ENCODE measurements at places on chromosomes 3 and 15.

DNA sequence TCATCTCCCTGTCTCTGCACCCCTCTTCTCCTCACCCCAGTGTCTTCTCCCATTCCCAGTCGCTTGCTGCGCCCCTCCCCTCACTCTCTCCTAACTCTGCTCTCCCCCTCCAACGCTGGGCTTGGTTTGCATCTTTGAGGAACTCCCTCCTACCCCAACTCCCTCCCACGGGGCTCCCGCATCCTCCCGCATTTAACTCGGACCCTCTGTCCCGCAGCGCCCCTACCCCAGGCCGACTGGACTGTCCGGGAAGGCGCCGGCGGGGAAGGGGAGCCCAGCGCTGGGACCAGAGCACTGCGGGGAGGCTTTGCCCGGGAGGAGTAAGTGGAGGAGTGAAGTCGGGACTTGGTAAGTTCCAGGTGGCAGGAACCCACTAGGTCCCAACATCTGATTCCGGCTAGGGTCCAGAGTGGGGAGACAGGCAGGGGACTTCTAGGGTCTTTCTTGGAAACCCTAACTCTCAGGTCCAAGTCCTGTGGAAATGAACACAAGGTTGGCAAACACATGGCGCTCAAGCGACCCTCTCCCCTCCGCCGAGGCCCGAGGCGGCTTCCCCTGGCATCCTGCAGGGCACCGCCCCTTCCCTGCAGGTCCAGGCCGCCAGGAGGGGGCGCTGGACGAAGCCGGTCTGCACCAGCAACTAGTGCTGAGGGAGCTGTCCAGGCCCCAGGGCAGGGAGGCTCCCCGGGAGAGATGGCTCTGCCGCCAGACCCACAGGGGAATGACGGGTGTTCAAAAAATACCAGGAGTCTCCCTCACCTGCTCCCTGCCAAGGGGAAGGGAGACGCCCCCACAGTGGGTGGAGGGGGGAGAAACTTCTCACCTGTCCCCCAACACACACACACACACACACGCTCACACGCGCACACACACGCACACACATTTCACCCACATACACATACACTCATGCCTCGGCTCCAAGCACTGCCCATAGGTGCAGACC, 53.2 kb downstream of the LHFPL4 start:
- peak; percentile 51 for DNase-seq

DNA sequence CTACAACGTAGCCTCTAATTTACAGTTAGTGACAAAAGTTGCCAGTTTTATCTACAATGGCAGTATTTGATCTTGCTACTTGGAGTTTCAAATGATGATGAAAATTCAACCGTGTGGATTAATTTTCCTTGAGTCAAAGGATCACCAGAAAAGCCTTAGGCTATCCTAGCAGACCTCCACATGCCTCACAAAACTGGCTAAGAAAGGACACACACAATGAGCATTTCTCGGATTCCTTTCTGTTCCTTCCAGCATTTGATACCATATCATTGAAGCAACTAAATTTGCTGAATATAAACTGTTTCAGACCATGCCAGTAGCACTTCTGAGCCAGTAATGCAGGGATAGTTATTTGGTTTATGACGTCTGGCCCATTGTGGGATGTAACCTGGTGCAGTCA, 587.4 kb upstream of the MDFIC2 start:
- no peak for DNase-seq

DNA sequence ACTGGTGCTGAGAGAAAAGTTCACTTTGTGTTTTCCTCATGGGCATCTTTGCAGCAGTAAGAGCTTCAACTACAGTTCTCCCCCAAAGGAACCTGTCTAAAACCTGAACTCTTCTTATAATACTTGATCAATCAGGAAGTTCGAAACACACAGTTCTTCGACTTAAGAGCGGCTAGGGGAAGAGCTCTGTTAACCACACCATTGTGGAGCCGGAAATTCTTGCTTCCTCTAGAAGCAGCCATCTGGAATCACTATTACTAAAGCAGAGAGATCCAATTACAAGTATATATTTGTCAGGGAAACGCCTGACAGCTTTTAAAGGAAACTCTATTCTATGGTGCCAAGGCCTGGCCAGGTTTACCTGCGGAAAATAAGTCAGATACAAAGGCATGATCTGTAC, 337.3 kb upstream of the CBLB start:
- no peak for DNase-seq

GRCh38 chr3:43867436-43868072, 176.8 kb downstream of the ABHD5 start:
- no peak for DNase-seq

DNA sequence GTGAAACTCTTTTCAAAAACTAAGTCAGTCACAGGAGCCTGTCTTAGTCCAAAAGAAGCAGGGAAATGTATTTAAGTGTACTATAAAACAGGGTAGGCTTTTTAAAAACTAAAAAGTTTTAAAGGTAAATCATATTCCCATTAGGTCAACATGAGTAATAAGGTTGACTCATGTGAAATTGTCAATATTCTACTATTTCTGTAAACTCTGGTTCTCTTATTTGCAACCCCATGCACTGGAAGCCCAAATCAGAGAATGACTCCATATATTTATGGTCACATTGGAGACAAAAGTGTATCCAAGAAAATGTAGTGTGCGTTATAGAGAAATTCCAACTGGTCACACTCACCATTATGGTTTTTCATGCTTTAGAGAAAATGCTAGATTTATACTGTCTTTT, 600.3 kb upstream of the TGFBR2 start:
- DNase-seq, result no peak

DNA sequence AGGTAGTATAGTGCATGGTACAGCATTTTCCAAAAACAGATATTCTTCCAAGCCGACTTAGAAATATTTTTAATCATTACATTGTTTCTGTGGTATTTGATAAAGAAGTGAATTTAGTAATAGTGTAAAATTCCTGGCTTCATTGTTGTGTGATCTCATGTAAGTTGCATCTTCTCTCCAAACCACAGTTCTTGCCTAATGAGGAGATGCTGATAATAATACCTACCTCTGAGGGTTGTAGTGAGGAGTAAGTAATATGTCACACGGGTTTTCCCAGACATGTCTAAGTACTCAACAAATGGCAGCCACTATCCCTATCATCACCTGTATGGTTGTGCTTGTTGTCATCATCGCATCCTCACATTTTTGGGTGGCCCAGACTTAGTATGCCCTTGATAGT, 167.3 kb downstream of the SLCO3A1 start:
- no peak for DNase-seq

- DNase-seq, result no peak
Observed at GRCh38 chr3:7700977-7701376, 800.6 kb upstream of the LMCD1 start.

GRCh38 chr3:149716984-149717383, 35.3 kb downstream of the COMMD2 start:
- DNase-seq, result no peak

DNA sequence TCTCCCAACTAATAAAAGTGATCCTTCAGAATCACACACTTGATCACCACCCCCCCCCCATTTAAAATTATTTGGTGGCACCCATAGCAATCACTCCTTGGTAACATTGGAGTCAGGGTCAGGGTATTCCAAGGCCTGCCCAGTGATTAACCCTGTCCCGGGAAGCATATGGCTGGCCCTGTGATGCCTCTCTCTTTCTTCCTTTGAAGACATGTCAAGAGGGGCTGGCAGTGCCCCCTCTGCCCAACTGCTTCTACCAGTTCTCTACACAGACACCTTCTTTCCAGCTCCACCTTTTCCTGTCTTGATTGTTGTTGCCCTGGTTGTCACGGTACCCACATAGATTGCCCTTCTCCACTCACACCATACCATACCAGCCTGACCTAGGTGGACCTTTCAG, 30.9 kb upstream of the MANF start:
- DNase-seq, result no peak

DNA sequence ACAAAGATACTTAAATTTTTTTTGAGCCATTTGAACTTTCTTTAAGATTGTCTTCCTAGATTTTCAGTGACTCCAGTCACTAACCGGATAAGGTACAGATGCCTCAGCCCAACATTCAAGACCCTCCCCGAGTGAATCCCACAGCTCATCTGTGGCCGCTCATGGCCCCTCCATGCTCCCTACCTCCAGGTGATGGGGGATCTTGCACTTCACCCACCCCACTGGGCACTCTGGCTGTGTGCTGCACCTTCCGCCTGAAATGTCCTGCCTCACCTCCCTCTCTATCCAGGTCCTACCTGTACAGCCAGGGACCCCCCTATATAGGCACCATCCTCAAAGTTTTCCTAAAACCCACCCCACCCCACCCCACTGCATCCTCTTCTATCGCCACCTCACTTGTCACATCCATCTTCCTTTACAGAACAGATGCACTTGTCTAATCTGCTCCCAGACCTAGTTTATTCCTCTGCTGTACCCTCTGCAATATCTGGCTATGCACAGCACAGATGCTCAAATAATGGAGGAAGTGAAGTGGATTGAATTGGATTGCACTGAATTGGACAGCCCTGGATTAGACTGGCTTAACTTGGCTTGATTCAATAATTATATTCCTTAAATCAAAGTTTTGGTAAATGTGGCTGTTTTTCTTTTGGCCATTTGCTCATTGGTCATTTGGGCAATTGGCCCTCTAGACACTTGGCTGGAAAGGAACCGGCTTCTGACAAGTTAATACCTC, 24.5 kb downstream of the NTRK3 start:
- no peak for DNase-seq

DNA sequence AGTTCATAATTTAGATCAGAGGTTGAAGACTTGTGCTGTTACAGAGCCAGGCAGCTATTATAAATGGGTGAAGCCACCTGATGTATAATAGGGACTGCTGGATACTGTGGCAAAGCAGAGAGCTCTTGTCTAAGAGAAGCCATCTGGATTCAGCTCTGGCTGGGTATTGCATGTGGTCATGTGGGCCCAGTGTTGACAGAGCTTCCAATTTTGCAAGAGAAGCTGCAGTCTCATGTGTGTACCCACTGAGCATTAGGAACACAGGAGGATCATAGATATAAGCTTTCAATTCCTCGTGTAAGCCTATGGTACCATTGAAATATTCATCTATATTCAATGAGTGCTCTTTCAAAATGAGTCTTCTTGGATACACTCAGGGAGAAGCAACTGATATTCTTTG, 303.9 kb upstream of the SLCO3A1 start:
- no peak for DNase-seq

DNA sequence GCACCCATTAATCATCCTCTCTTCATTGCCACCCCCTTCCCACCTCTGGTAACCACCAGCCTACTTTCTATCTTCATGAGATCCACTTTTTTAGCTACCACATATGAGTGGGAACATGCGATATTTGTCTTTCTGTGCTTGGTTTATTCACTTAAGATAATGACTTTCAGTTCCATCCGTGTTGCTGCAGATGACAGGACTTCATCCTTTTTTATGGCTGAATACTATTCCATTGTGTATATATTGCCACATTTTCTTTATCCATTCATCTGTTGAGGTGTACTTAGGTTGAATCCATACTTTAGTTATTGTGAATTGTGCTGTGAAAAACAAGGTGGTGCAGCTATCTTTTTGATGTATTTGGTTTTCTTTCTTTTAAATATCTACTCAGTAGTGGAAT, 53.3 kb upstream of the NR2C2 start:
- DNase-seq, result no peak

GRCh38 chr15:42547918-42548248, 710 bp downstream of the LRRC57 start:
- DNase-seq, result no peak

- DNase-seq, result no peak
Observed at GRCh38 chr15:42240823-42241222, 32.2 kb upstream of the GANC start.

DNA sequence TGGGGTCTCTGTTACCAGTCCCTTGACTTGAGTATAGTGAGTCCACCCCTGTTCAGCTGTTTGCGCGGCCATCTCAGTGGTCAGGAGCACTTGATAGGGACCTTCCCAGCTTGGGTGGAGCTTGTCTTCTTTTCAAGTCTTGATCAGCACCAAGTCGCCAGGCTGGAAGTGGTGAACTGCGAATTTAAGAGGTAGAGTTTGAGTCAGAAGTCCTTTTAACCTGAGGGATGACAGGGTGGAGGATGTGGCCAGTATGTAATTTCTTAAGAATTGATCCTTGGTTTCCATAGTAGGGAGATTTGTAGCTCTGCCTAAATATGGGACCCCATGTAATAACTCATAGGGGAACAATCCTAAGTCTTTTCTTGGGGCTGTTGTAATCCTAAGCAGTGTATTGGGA, 86.3 kb upstream of the XCR1 start:
- DNase-seq, result no peak

DNA sequence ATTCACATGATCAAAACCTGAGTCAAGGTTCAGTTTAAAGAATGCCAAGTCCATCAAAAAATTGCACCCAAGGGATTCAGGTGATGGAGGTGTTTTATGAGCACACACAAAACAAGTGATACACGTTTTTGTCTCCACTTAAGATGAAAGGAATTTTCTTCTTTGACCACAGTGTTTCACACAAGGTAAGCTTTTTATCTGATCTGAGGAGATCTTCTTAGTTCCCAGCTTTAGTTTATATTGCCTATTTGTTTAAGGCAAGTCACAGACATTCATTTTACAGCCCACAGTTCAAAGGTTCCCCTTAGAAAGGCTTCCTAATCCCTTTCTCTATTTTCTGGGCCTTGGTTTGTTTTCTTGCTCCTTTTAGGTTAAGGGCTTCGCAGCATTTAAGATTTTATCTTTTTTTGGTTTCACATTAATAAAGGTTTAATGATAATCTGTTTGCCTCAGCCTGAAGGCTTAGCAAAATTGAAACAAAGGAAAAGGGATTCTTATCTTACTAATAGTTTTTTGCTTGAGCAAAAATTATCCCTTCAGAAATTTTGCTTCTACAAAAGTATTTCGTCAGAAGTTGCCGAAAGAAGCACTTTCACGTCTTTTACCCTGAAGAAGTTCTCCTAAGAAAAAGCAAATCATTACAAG, 420.5 kb upstream of the NAALADL2 start:
- no peak for DNase-seq

GRCh38 chr3:183393625-183394024, 34.8 kb downstream of the MCF2L2 start:
- no peak for DNase-seq

DNA sequence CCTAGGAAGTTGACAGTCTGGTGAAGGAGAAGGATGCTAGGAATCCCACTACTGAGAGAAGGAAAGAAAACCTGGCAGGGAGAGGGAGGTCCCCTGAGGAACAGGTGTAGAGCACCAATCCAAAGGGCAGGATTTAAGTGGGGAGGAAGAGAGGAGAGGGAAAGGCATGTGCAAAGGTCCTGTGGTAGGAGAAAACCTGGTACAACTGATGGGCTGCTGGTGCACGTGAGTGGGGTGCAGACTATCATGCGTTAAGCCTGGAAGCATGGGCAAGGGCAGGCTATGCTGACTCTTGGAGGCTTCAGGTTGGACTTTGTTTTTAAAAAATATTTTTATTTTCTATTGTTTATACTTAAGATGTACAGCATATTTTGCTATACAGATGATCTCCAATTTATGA, 209.6 kb downstream of the PDZRN3 start:
- no peak for DNase-seq

GRCh38 chr15:44188795-44189194, 6.3 kb downstream of the FRMD5 start:
- DNase-seq, result no peak

DNA sequence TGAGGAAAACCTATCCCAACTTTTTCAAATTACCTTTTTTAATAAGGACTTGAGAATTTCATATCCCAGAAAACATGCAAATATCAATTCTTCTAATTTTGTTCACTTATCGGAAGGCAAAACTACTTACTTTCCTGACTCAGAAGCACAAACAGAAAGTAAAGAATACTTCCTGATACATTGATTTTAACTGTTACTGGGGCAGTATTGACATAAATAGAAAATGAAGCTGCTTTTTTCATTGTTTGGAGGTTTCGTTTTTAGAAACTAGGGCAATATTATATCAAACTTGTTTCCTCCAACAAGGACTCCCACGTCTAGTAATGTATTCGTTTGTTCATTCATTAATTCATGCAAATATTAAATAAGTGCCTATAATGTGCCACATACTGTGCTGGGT, 19.1 kb downstream of the PAQR9 start:
- no peak for DNase-seq
